ENCODE measurements at places on chromosomes 12 and 14.
A peak's percentile ranks its signal among the peaks of the same experiment; 100 is the strongest.

DNA sequence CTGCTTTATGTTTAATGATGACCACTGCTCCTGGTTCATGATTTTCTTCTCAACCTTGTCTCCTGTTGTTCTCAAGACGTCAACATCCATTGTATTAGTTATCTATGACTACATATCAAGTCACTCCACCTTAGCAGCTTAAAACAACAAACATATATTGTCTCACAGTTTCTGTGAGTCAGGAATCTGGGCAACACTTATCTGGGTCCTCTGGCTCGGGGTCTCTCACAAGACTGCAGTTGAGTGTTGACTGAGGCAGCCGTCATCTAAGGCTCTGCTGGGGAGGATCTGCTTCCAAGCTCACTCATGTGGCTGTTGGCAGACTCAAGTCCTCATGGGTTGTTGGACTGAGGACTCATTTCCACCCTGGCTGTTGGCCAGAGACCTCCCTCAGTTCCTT is 27.3 kb upstream of the FRS2 start:
- DNase-seq: no peak

DNA sequence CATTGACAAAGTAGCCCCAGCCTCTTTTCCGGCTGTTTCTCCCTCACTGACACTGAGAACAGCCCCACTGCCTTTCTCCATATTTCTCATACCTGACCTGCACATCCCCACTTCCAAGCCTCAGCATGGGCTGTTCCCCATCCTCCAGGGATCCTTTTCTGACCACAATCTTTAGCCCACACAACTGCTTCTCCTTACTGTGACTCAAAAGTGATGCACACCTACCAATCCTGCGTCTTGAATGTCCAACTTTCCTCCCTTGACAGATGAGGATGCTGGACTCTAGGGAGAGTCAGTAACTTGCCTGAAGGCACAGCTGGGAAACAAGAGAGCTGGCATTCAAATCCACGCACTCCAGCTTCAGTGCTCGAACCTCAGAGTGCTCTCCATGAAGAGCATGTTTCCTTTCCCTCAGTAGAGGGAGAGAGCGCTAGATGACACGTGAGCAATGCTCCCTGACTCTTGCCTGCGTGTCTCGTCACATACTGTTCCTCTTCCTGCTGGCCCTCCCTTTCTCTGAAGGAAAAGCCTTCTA is 75.6 kb downstream of the NTF3 start:
- no peak for DNase-seq

GRCh38 chr14:61533513-61534255 is 161.6 kb upstream of the HIF1A start:
- no peak for DNase-seq

DNA sequence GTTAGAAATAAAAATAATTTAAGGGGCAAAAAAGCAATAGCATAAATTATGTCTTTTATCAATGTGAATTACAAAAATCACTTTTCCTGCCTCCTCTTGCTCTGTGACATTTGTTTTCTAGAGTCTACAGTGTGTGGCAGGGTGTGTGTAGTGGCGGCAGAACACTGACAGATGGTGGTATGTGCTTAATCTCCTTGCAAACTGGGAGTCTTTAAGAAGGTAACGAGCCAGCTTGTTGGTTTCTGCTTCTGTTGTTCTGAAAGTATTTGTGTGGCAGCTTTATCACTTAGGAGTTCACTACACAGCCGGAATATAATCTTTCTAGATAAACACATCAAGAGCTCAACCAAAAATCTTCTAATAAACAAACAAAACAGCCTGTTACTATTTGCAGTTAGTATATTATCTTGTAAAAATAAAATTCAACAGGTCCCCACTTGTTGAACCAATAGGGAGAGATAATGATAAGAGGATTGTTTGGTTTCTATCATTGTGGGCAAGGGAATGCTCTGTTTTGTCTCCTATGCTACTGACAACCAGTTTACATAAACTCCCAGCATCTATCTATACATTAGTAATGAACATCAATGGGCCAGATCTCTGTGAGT is 13.0 kb downstream of the CDKL1 start:
- no peak for DNase-seq

GRCh38 chr12:39443929-39444209 is 949 bp upstream of the KIF21A start:
- no peak for DNase-seq

- DNase-seq: no peak
Observed at GRCh38 chr12:62301799-62302133, 41.6 kb downstream of the USP15 start.

DNA sequence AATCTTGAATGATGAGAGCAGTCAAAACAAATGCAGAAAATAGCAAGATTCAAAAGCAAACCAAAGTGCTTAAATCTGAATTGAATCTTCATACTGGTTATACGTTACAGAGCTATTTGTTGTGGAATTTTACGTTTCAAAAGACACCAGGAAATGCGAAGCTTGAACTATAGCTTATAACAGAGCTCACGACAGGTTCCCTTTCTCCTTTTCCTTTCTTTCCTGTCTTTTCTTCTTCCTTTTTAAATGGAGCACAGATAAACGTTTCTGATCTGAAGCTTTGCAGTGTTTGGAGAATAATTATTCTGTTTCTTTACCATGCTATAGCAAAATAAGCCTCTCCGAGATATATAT is 492.6 kb upstream of the GARIN6 start:
- DNase-seq: no peak

DNA sequence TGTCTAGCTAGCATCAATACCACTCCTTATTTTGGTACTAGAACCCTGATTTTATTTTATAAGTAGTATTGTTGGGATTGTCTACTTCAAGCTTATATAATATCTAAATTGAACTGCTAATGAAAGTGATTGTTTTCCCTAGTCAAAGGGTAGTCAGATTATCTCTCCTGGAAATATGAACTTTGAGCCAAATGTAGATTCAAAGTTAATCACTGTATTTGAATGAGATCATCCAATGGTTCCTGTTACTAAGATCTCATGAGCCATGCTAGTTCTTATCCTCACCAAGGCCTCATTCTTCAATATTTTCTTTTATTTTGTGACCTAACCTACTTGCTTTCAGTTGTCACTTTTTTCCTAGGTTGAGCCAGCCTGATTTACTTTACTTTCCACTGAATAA is 276.7 kb downstream of the RASSF9 start:
- no peak for DNase-seq

GRCh38 chr14:90970167-90970600 is 90.3 kb downstream of the RPS6KA5 start:
- no peak for DNase-seq

GRCh38 chr12:67546746-67547145 is 101.8 kb upstream of the DYRK2 start:
- no peak for DNase-seq

DNA sequence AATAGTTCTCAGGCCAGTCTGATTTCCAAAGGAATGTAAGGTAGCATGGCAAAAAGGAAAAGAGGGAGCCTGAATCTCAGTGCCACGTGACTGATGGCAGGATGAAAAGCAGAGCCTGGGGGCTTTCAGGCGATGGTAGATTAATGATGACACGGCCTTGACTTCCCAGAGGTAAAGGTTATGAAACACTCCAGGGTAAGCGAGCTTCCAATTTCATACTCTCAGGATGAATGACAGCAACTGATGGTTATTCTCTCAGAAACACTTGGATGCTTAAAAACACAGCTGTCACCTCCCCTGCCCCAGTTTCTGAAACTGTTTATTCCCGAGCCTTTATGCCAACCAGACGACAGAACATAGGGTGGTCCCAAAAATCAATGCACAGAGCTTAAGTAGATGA is 28.8 kb downstream of the GDF11 start:
- DNase-seq: no peak

DNA sequence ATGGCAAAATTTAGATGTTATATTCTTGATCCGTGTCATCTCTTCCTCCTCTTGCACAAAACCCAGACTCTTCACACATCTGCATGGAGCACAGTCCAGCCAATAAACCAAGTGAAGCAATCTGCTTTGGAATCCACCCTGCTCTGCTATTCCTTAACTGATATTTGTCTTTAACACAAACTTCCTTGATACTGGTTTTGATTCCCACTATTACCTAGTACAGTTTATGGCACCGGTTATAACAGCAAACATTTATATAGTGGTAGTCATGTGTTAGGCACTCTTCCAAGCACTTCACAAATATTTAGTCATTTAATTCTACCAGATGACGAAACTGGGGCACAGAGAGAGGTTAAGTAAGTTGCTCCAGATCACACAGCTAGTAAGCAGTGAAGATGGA is 12.5 kb downstream of the STYK1 start:
- no peak for DNase-seq

GRCh38 chr12:109098183-109098604 is 797 bp downstream of the UNG start:
- DNase-seq: no peak

GRCh38 chr12:47744005-47744651 is 14.6 kb downstream of the RAPGEF3 start:
- peak; percentile 26 for DNase-seq

- DNase-seq: no peak
Observed at GRCh38 chr12:123001464-123001863, 21.0 kb downstream of the ARL6IP4 start.

DNA sequence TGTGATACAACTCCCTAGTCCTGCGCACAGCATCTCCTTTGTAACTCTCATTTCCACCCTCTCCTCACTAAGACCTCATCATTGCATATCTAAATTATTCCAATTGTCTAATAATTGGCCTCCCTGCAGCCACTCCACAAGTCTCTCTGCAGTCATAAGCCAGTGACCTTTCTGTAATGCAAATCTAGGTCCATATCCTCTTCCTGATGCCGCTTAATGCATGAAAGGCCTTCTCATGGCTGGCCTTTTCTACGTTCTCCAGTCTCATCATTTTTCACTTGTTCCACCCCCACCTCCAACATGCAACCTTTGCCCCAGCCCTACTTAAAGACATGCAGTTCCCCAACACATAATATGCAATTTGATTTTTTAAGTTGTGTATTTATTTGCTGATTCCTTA is 96.0 kb downstream of the RPAP3 start:
- no peak for DNase-seq
